ENCODE measurements at places on chromosomes 7 and 10.
A peak's percentile ranks its signal among the peaks of the same experiment; 100 is the strongest.

DNA sequence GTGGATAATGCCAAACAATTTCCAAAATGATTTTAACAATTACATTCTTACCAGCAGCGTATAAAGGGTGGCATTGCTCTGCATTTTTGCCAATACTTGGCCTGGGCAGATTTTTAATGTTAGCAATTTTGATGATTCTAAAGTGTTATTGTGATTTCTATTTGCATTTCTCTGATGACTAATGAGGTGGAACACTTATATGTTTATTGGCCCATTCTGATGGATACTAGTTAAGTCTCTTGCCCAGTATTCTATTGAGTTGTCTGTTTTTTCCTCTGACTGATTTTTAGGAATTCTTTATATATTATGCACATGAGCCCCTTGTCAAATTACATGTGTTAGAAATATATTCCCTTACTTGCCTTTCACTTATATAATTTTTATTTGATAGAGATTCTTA, 86.8 kb downstream of the TMEM26 start:
- no peak for DNase-seq

DNA sequence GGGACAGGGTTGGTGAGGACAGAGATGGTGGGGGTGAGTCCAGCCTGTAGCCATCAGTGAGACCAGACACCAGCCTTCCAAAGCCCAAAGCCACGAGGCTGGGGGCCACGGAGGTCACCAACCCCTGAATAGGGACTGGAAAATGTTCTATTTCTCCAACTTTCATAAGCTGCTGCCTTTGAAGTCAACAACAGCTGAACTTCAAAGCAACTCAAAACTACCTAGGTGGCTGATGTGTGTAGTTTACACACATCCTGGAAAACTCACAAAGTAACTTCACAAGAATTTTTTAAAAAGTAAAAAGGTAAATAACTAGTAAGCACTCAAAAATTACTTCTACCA, 88.8 kb downstream of the CHST15 start:
- DNase-seq = no peak

GRCh38 chr7:93715234-93715633, 140.7 kb upstream of the CALCR start:
- DNase-seq = peak; percentile 37

GRCh38 chr7:123847868-123848267, 2.9 kb downstream of the HYAL4 start:
- no peak for DNase-seq

- DNase-seq = peak; percentile 66
These were observed 149.0 kb upstream of the STEAP4 start for GRCh38 chr7:88455696-88456095.

GRCh38 chr10:2817940-2818636, 249.3 kb upstream of the PFKP start:
- DNase-seq = no peak

DNA sequence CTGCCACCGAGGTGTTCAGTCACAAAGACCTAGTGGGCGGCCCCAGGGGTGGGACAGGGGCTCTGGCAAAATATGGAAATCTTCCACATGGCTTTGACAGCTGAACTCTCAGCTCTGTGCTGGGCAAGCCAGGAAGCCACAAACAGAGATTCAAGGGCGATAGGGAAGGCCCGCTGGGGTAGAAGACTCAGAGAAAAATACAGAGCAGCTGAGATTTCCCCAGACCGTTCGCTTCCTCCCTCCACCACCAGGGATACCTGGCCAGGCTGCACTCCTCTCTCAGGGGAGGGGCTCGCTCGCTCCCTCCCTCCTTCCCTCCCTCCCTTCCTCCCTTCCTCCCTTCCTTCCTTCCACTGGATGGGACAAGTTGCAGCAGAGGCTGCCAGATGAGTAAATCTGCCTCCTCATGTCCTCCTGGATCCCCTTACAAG, 260.5 kb downstream of the PRPF18 start:
- no peak for DNase-seq
